ENCODE measurements at places on chromosomes 12 and 14.

DNA sequence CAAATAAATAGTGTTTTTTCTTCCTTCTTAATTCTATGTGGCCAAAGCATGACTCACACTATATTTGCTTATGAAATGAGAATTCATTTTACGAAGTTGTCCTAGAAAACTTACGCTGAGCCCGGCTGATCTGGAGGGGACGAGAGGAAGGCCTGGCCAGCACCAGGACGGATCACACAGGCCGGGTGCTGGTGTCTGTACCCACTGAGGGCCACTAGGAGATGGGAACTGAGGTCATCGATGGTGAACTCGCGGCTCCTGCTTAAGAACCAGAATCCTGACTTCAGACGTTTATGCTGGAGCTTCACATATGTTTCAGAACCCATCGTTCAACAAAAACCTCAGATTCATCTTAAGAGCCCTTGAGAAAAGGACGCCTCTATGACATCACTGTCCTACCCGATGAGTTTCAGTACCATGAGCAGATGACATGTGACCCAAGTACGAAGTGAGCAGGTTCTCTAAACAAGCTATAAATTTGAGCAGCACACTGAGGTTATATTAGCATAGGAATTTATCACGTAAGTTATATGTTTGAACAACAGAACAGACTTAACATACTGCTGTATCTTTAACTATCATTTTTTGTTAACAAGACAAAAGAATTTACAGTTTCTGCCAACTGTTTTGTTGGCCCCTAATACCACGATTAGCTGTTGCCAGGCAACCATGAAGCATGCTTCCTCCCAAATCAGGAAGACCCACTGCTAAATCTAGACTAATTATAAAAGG lies 111.9 kb downstream of the FOXN3 start:
- no peak for DNase-seq

DNA sequence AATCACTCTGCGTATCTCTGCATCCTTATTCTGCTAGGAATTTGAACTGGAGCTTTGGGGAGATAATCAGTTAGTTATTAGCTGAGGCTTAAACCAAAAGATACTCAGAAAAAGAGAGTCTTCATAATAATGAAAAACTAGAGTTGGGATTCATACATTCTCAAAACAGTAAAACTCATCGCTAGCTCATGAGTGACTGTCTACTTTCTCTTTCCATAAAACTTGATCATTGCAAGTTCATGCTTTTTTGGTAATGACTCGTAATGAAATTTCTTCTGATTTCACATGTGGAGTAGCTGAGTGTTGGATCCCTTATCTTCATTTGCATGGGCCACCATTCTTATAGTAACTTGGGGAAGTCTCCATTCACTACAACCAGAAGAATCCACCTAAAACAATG lies 397.7 kb downstream of the PDZRN4 start:
- DNase-seq: no peak

- peak; percentile 44 for DNase-seq
Observed at GRCh38 chr14:35161231-35161630, 38.9 kb downstream of the PRORP start.

DNA sequence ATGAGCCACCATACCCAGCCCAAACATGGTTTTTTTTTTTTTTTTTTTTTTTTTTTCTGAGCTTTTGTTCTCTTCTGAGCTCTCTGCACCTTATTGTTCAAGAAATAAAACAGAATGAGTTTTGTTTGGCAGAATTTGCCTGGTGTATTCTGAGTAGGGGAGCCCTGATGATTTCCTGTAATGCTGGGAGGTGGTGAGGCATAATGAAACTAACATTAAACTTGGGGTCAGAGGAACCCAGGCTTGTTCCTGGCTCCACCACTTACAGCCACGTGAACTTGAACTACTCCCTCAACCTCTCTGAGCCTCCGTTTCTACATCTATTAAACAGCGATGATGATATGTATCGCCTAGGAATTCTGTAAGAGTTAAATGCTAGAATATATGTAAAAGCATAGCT lies 276.3 kb upstream of the CRY1 start:
- peak; percentile 62 for DNase-seq

DNA sequence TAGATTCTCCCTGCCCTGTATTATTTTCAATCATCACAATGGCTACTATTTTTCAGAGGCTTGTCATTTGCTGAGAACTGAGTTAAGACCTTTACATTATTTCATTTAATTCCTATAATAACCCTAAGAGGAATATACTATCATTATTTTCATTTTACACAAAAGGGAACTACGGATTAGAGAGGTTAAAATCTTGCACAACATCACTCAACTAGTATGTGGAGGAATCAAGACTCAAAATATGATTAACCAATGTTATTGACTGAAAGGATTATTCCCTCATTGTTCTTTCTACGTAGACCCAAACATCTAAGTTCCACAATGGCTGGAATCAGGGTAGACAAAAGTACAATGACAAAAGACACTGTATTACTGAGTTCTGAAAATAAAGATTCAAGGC lies 45.0 kb downstream of the GPR65 start:
- no peak for DNase-seq

- no peak for DNase-seq
Observed at GRCh38 chr12:13744561-13744960, 236.8 kb downstream of the GRIN2B start.

DNA sequence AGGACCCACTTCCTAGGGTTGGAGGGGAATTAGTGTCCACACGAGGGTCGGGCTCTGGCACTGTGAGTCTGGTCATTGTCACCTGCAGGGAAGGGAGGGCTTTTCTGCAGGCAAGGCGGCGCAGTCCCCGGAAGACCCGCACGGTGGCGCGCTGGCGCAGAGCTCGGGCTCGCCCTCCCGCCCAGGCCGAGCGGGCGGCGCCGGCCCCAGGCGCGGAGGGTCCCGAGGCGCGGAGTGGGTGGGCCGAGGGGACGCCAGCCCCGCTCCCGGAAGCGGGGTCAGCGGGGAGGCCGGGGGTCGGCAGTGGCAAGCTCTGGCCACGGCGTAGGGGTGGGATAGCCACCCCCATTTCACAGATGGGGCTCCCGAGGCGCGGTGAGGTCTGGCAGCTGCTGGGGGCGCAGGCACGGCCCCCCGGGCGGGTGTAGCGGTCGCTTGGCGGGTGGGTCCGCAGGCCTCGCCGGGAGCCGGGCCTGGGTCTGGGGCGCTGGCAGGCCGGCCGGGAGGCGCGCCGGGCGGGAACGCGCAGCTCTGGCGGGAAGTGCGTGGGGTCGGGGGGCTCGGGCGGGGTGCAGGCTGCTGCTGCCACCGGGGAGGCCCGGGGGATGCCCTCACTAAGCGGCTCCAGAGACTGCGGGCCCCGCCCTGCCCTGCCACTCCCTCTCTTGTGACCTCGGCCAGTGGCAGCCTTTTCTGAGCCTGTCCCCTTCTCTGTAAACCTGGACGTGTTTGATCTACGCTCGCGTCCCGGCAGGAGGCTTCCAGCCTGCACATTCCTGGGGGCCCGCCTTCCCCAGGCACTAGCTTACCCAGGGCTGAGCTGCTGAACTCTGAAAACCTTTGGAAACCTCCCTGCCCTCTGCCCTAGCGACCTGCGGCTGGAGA lies 46.1 kb downstream of the CYP46A1 start:
- DNase-seq: peak; percentile 56

- DNase-seq: no peak
Observed at GRCh38 chr12:92235703-92236472, 90.2 kb upstream of the BTG1 start.

- no peak for DNase-seq
Observed at GRCh38 chr14:58491593-58491992, 64.1 kb downstream of the KIAA0586 start.

- DNase-seq: no peak
Observed at GRCh38 chr12:53186745-53187144, 6.0 kb upstream of the CSAD start.

DNA sequence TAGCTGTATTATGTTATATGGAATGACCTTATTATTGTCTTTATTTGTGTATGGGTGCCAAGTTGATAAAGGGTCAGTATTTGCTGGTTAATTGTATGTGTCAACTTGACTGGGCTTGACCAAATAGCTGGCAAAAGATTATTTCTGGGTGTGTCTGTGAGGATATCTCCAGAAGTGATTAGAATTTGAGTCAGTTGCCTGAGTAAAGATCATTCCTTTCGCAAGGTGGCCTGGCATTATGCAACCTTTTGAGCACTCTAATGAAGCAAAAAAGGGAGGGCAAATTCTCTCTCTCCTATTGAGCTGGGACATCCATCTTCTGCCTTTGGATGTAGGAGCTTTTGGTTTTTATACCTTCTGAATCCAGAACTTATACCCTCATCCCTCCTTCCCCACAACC lies 82.2 kb downstream of the ATXN7L3B start:
- DNase-seq: no peak
